ENCODE measurements at places on chromosomes 3 and 15.

DNA sequence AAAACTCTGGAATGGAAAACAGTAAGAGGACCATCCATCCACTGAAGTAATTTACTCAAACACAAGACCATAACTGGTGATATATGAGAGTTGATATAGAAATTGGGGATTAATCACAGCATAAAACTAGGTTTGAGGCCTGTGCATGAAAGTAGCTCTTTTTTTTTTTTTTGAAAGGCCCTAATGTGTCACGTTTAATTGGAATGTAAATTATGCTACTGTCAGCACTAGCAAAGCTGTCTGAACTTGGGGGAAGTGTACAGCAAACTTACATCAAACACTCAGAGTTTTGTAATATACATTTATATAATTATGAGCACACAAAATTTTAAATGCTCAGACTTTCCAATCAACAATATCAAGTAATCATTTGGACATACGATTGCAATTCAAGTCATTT lies 154.1 kb downstream of the GREM1 start:
- no peak for DNase-seq

GRCh38 chr15:39413558-39413957 lies 167.3 kb upstream of the THBS1 start:
- no peak for DNase-seq

DNA sequence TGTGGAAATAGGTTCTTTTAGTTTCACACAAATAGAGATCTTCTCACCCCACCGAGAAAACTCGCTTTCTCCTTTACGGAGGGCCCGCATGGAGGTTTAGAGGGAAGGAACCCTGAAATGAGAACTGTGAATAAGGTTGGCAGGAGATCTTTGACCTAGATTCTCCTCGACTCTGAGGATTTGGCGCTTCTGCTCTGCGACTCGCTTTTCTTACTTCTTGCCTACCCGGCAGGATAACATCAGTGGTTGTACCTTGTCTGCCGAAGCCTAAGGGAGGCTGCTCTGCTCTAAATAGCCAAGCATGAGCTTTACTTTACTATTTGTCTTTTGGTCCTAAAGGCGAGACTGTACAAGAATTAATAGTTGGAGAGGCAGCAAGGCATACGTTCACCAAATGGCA lies 473.3 kb upstream of the TPRG1 start:
- DNase-seq = no peak

GRCh38 chr15:100106732-100107131 lies 235.0 kb downstream of the ADAMTS17 start:
- no peak for DNase-seq

DNA sequence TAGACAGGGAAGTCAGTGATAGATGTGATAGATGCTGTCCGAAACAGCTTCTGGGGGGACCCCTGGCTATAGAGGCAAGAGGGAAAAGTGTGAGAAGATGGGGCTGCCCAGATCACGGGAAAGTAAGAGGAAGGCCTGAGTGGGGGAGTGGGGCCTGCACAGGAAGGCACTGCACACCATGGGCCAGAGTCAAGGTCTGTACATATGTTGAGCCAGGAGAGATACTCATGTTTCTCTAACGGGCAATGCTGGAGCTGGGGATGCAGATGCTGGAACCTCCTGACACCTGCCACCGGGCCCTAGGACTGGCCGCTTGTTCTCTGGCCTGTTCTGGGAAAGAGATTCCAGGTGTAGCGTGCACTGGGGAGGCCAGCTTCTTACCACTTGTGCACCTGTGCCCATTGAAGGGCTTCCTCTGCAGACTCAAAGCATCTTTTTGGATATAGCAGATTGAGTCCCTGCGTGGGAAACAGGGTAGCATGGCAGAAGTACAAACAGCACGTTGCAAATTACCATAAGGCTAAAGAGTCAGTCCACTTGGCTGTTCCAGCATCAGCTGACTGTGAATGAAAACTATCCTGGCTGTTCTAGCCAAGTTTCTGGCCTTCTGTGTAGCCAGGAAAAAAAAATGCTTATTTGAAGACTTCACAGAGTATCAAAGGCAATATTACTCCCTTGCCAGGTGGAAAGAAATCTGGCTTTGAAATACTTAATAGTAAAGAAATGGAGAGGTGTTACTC lies 77.1 kb upstream of the GSK3B start:
- no peak for DNase-seq

GRCh38 chr3:34279901-34280300 lies 481.5 kb downstream of the PDCD6IP start:
- no peak for DNase-seq

DNA sequence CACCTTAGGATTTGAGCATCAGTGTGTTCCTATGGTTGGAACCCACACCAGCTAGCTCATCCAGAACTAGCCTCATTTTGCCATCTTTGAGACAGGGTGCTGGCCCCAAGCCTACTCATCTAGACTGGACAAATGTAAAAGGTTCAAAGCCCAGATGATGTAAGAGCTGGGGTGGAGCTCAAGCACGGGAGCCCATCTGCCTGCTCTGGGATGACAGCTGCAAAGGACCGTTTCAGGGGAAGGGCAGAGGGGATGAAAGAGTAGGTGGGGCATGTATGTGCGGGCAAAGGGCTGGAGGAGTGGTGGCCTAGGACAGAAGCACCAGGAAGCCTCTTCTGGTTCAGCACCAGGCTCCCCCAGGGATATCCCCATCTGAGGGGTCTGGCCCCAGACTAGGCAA lies 15.8 kb downstream of the CLK3 start:
- no peak for DNase-seq

- DNase-seq = no peak
Measured at GRCh38 chr15:29821416-29822099, 710 bp downstream of the TJP1 start.

GRCh38 chr15:93954985-93955571 lies 276.3 kb upstream of the MCTP2 start:
- no peak for DNase-seq

- no peak for DNase-seq
Measured at GRCh38 chr15:41879321-41879845, 14.5 kb downstream of the SPTBN5 start.

DNA sequence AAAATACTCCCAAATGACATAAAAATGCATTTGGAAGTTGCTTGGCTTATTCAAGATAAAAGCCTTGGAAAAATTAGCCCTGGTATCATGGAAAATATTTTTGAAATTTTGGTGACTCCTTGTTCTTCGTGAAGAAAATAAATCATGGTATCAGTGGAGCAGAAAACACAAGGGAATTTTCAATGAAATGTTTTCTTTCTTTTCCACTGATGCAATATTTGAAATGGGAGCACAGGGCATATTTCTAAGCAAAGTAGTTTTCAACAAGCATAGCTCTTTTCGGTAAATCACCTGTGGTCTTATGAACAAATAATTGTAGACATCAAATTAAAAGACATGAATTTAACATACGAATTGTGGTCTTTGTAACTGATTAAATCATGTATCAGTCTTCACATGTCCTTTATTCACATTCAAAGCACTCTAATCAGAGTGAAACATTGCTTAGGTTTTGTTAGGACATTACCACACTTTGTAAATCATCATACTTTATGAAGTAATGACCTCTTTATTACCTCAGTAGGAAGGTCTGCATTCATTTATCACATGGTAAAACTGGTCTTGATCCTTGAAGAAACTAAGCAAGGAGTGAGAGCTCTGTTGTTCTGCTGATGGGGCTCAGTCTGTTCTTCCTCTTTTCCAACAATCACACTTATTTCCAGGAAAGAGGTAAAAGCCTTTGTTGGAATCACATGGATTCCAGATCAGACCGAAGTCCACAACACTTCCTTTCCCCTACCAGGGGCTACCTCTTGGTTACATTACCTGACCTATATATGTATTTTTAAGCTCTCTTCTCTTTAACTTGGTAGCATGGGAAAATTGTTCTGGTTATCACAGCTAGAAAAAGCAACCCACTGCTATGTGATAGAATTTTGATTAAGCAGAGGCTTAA lies 413.5 kb upstream of the THBS1 start:
- DNase-seq = no peak

- no peak for DNase-seq
Measured at GRCh38 chr15:81157195-81157938, 23.3 kb downstream of the CFAP161 start.

GRCh38 chr15:100598655-100599054 lies 3.3 kb downstream of the LINS1 start:
- no peak for DNase-seq

- no peak for DNase-seq
Measured at GRCh38 chr3:49614936-49615335, 59.2 kb upstream of the APEH start.

- no peak for DNase-seq
Measured at GRCh38 chr15:89018207-89018606, 70.0 kb upstream of the ABHD2 start.

- no peak for DNase-seq
Measured at GRCh38 chr3:100368441-100368840, 32.4 kb downstream of the TOMM70 start.

- DNase-seq = no peak
Measured at GRCh38 chr3:126613479-126614188, 41.3 kb downstream of the TXNRD3 start.

DNA sequence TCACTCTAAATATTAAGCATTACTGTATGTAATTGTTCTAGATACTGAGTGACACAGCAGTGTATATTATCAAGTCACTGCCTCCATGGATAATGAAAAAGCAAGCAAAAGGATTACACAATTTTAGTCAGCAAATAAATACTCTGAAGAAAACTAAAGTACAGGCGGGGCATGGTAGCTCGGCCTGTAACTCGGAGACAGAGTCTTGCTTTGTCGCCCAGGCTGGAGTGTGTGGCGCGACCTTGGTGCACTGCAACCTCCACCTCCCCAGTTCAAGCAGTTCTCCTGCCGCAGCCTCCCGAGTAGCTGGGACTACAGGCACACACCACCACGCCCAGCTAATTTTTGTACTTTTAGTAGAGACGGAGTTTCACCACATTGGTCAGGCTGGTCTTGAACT lies 32.7 kb downstream of the RBM6 start:
- DNase-seq = no peak

- no peak for DNase-seq
Measured at GRCh38 chr15:81740416-81740815, 305.4 kb downstream of the MEX3B start.

GRCh38 chr3:168073842-168074605 lies 21.7 kb downstream of the GOLIM4 start:
- no peak for DNase-seq

DNA sequence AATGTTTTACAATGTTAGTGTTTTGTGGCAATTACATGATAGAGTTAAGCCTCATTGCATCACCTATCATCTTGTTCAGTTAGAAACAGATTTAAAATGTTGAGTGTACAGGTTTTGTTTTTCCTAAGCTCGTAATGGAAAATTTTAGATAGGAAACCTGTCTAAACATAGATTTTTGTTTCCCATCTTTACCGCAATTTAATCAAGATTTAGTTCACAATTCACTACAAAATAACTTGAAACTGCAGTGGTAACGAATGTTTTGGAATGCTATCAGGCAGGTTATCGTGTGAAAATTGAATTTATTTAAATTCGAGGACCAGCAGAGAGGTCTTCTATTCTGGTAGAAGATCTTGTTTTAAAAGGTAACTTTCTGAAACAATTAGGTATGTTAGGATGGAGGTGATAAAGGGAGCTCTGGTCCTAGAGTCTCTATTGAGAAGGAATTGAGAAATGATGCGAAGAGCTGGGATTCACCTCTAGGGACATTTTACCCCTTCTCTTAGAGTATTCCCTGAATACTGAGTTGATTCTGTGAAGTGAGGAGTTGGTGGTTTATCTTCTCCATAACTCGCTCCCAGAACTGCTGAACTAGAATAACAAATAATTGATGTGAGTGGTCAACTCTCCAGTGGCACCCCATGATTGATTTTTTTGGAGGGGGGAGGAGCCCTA lies 1.4 kb downstream of the DOCK3 start:
- DNase-seq = no peak

GRCh38 chr3:31725976-31726375 lies 193.3 kb downstream of the STT3B start:
- no peak for DNase-seq

DNA sequence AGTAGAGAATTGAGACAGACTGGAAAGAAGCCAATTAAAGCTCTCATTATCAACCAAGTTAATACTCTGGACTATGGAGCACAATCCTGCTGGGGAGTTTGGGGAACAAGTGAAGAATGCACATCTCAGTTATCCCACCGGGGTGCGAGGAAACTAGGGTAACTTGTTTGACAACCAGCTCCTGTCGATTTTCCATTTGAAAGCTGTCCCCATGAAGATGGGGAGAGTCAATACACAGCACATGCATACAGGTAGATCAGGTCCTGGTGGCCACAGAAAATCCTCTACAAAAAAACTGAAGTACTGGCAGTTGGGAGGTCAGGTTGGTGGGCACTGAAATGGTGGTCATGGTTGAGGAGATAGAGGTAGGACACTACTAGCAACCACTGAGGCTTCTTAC lies 25.7 kb upstream of the GRAMD1C start:
- no peak for DNase-seq

GRCh38 chr15:67240235-67241131 lies 14.0 kb downstream of the AAGAB start:
- no peak for DNase-seq

GRCh38 chr15:48966595-48967301 lies 3.0 kb upstream of the SHC4 start:
- no peak for DNase-seq

GRCh38 chr3:118912188-118912587 lies 122.5 kb downstream of the IGSF11 start:
- no peak for DNase-seq

- no peak for DNase-seq
Measured at GRCh38 chr3:169344465-169344864, 319.0 kb downstream of the MECOM start.

GRCh38 chr15:90126596-90127435 lies 24.5 kb upstream of the IDH2 start:
- DNase-seq = no peak

DNA sequence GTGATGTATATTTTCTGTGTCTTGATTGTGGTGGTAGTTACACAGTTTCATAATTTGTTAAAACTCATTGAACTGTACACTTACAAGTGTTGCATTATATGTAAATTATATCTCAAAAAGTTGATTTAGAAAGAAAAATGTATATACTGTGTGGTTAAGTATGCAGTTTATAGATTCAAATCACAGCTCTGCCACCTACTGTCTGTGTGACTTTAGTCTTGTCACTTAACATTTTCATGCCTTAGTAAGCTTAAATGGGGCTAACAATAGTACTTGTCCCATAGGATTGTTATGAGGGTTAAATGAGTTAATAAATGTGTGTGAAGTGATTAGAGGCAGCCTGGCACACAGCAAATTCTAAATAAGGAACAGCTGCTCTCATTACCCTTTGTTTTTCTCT lies 120.9 kb upstream of the P2RY1 start:
- DNase-seq = no peak

DNA sequence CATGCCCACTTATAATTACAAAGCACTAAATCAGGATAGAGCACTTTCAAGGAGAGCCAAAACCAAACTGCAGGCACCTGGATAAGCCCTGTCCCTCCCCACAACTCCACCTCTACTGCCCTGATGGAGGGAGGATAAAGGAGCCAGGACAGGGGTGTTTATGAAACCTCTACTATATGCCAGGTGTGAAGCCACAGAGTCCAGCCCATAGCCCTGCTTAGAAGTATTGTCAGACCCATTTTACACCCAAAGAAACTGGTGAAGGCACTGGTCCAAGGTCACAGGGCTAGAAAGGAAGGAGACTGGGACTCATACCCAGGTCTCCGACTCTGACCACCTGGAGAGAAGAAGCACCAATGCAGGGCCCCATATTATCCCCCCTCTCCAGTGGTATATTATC lies 48.7 kb downstream of the SH3BP5 start:
- no peak for DNase-seq

- DNase-seq = no peak
Measured at GRCh38 chr3:35932995-35933394, 293.7 kb downstream of the ARPP21 start.

Measured in cortex of kidney (tissue), 1 donor.